ENCODE measurements at places on chromosomes 12 and 14.

DNA sequence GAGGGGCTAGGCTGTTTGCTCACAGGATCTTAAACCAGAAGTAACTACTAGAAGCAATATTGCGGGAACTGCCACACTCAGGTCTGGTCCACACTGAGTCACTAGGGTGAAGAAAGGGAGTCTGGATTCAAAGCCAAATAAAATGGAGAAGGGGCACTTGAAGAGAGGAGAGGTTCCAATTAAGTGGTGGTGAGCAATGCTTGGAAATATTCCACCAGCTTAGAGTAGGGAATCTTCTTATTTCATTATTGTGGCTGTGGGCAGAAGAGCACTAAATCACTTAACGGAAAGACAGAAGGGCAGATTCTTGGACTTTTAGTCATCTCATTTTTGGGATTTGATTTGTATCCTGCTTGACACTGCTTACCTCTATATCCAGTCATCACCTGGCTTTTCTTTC lies 48.6 kb upstream of the PPP1R12A start:
- no peak for DNase-seq

GRCh38 chr14:72550513-72550912 lies 343.4 kb downstream of the DPF3 start:
- DNase-seq: no peak

DNA sequence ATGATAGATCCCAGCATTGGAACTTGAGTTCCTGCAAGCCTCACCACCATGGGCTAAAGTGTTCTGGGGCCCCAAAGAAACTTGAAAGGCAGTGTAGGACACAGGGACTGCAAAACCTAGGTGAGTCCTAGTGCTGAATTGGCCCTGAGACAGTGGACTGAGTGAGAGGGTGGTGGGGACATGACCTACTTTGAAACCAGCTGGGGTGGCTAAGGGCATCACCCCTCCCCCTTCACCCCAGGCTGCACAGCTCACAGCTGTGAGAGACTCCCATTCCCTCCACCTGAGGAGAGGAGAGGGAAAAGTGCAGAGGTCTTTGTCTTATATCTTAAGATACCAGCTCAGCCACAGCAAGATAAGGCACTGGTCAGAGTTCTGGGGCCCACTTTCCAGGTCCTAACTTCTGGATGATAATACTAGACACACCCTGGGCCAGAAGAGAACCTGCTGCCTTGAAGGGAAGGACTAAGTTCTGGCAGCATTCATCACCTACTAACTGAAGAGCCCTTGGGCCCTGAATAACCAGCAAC lies 62.5 kb downstream of the MAPKAPK5 start:
- no peak for DNase-seq

GRCh38 chr12:11797317-11797913 lies 147.9 kb downstream of the ETV6 start:
- no peak for DNase-seq

- no peak for DNase-seq
Measured at GRCh38 chr14:103260629-103261124, 73.4 kb upstream of the EIF5 start.

- no peak for DNase-seq
Measured at GRCh38 chr14:106023411-106023810, 497.0 kb downstream of the TMEM121 start.

All from SW 1271 (cell line).